ELR (cell line): ENCODE measurements at places on chromosomes 5 and 9.

DNA sequence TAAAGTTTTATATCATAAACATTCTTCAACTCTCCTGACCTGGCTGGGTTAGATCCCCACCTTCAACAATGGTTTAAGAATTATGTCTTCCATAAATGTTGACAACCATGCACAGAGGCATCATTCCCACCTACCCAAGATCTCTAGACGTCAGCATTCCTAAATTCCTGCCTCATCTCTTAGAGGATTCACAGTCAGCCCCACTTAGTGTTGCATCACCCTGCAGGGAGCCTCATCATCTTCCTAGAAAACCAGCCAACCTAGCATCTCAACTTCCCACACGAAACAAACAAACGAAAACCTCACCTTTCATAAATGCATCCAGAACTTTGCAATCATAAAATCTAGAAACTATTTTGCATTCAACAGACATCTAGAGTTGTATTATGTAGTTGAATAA lies 816.1 kb upstream of the C9orf72 start:
- DNase-seq: no peak

DNA sequence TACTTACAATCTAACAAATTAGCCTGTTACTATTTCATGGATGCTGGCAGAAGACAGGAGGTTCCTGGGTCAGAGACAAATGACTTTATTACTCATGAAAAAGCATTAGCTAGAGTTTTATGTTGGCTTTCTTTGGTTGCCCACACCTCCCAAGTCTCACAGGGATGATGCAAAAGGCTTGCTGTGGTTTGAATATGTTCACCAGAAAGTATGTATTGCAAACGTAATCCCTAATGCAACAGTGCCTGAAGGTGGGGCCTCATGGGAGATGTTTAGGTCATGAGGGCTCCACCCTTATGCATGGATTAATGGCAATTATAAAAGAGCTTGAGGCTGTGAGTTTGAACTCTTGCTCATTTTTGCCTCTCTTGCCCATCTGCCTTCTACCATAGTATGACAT lies 28.5 kb downstream of the DPYSL3 start:
- peak; percentile 35 for DNase-seq

DNA sequence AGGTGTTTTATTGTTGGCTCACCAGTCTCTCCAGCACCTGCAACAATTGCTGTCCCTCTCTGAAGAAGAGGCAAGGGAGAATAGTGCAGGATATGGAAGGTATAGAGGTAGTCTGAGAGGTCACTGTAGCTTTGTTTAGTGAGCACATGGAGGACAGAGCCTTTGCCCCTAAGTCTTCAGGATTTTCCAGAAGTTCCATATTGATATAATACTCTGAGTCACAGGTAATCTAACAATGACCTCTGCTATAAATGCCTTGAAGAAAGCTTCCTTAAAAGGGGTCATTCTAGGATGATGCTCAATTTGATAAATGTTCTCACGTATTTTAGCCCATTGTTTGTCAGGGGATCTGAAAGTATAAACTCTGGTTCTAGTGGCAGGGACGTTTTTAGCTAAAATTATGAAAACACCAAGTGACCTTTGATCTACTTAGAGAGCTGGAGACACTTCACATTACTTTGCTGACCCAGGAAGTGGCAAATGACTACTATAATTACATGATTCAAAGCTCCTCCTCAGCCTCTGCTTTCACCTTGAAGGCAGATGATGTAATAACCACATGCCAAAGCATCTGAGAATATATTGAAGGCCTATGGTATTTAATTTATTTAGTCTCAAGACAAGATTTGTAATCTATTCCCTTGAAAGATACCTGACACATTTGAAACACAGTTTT lies 366.9 kb upstream of the NUDT12 start:
- DNase-seq: peak; percentile 76

DNA sequence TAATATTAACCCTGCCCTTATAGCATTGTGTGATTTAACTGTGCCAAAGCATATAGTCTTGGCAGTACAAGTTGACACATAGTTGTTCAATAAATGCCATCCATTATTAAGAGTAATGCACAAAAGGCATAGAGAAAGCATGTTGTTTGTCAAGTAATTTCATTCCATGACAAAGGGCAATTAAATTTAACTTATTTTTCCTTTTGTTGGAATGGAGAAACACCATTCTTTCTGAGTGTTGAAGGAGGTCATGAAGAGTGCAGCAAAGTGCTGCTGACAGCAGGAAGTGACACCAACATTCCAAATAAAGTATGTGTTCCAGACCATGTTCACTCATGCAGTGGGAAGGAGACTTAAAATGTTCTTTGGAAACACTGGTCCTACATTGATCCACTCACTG lies 29.1 kb downstream of the ANKDD1B start:
- DNase-seq: peak; percentile 89

DNA sequence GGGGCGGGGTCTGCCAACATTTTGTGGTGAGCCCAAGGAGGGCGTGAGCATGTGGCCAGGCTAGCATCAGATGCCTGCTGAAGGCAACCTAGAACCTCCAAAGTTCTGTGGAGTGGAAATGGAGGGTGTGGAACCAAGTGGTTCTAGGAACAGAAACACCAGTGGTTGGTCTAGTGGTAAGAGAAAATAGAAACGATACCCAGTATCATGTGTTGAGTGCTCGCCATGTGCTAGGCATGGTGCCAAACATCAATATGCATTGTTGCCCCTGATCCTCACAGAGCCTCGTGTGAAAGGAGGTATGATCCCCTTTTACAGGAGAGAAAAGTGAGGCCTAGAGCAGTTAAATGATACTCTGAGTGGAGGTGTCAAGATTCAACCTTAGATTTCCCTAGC lies 31.5 kb upstream of the MVB12B start:
- DNase-seq: no peak
